Subcutaneous preadipocyte (primary cell): ENCODE measurements at places on chromosomes 1 and 21. TPM values are rescaled to one million over a fixed set of nuclear protein-coding genes. Genes with fewer than 3 reads are reported as not detected.

The NEXN gene
- 7.6 and 9.9 TPM in 2 replicates for total RNA-seq

The IL19 gene
- total RNA-seq, result not detected in 2 replicates

The RNASEL gene
- total RNA-seq, result 4.1 and 7.7 TPM in 2 replicates

The RPTN gene
- not detected in 2 replicates for total RNA-seq

The CLCC1 gene
- total RNA-seq, result 20.9 and 23.7 TPM in 2 replicates
